Brain (organoid and tissue), 16 donors: ENCODE measurements at places on chromosomes 2 and 18.
A peak's percentile ranks its signal among the peaks of the same experiment; 100 is the strongest.

DNA sequence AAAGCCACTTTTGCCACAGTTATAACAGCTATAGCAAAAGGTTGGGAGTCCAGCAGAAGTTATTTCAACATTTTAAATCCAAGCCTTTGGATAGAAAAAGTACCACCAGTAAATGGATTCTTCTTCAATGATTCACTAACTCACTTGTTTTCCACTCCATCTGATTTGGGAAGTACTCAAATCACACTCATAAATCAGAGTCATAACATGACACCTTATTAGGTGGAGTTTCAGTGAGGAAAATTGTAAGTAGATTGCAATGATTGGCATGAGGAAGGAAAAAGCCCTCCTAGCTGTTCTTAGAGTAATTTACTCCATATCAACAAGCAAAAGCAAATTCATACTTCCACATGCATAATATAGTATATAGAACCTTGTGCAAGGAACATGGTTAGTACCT, 132.9 kb downstream of the NR4A2 start:
- no peak for DNase-seq

DNA sequence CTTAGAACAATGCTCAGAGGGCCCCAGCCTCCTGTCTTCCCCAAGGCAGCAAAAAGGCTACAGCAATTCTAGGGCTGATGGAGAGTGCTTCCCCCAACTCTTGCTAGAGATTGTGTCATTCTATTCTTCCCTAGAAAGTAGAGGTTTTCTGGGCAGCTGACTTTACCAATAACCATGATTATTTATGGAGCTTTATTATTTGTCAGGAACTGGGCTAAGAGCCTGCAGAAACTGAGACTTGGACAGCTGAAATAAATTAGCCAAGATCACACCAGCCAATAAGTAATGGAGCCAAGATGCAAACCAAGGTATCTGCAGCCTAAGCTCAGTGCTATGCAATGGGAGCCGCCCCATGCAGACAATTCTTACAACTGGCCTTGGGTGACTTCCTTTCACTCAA, 84.8 kb downstream of the CCBE1 start:
- no peak for DNase-seq

DNA sequence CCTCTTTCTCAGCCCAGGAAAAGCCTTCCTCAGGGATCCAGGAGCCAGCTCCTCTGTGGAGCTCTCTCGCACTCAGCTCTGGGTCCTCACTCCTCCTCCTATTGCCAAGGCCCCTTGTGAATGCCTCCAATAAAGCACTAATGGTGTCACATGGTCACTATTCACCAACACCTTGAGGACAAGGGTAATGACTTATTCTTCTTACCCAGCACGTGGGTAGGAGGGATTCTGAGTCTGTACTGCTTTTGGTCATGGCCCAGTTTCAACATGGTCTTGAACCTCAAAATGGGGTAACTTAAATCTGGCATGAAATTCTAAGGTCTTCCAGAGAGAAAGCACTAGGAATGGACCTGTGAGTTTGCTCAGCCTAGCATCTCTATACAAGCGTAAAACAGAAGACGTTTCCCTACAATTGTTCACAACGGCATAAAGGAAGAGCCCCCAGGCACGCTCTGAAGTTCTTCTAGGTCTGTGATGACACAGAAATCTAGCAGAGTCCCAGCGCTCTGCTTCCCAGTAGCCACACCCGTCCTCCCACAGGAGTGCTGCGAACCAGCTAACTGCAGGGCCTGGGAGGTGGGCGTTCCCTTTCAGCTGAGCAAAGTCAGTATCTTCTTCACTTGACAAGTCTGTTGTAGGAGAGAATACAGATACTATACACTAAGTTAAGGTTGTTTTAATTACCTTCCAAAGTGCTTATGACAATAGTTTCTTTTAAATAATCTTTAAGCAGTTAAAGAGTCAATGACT, 14.6 kb upstream of the KIDINS220 start:
- no peak for DNase-seq

DNA sequence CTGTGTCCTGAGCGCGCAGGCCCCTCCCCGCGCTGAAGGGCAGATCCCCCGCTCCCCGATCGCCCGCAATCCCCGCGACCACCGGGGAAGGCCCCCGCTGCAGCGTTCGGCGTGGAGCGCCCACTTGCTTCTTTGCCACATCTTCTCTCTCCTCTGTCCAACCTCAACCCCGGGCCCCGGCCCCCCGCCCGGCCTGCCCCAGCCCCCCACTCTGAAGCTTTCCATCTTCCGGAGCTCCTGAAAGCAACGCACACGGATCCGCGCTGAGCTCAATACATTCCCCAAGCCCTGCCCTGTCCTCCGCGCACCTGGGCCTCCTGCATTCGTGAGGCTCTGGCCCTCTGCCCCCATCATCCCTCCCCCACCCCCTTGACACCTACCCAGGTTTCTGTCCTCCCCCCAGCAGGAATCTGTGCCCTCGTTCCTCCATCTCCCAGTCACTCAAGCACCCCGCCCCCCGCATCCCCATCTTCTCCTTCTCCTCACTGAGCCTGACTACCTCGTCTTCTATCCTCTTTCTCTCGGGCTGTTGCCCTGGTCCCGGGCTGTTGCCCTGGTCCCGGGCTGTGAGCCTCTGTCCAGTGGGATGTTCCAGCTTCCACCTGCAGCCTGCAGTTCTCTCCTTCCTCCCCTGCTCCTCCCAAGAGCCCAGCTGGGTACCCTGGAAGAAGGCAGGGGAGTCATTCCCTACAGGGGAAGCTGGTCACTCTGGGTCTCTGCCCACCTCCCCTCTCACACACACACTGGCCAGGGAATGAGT, 7.8 kb downstream of the SPEG start:
- no peak for DNase-seq

DNA sequence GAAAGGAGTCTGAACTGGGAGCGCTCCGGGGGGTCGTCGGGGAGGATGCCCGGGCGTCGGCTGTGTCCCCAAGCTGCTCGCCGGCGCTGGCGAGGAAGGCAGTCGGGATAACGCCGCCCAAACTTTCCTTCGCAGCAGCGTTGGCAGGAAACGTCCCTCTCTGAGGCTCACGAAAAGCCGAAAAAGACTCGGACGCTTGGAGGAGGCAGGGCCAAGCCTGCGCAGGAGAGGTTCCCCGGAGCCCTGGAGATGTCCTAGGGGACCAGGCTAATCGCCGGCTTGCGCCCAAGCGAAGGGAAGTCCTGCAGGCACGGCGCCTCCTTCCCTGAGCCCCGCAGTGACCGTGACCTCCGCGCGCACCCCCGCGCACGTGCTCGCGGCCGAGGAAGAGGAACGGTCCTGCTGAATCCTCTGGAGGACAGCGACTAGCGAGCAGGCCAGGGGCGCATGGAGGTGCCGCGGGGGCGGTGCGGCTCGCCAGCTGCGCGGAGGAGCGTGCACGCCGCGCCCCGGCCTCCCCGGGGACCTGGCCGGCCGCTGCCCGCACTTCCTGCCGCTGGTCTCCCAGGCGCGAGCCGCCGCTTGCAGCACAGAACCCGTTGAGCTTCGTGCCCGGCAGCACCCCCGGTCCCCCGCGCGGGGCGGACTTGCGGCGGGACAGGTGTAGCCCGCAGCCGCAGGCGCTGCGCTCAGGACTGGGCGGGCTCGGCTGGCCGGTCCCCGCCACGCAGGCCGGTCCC, at the start of gene SH3RF3:
Gene SH3RF3 (plus strand): TSS at position 590 of the 740 bp plus-strand sequence.
- DNase-seq, result peak; percentile 55

DNA sequence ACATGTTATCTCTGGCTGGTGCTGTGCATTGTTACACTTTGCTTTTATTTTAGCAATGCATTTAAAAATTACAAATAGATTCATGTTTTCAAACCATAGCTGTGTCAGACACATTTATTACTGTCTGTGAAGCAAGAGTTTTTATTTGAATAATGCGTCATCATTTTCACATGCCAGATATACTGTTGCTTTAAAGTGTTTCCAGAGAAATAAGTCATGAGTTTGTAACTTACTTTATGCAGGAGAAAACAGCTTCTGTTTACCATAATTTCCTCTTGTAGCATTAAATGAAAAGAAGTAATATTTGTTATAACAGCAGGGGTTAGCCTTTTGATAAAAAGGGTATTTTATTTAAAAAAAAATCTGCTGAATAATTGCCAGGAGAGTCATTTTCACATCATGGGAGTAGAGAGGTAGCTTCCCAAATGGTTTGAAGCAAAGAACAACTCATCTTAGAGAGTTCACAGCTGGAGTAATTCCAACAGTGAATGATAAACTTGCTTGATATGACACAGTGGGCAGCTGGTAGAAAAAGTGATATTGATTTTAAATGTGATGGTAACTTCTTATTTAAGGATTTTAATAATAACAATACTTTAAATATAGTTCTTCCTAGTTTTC, 1274.5 kb upstream of the CRIM1 start:
- no peak for DNase-seq

DNA sequence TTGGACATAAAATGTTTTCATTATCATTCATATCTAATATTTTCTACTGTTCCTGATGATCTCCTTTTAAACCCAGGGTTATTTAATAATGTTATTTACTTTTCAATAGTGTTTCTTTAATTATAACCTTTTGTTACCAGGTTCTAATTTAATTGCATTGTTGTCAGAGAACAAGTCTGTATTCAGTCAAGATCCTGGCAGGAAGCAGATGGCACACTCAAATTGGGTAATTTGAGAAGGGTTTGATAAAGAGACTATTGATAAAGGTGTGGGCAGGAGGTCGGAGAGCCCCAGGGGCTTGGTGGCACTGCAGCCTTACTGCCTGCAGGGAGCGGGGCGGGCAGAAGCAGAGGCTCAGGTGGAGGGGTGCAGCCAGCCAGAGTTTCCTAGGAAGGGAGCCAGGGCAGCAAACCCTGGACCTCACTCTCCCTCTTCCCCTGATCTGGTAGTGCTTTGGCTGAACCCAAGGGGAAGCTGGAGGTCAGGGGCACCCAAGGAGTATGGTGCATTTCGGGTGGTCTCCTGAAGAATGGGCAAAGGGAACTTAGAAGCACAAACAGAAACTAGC, 2.3 kb upstream of the KIF1A start:
- DNase-seq, result no peak

GRCh38 chr18:22912835-22913234, 20.3 kb upstream of the RBBP8 start:
- DNase-seq, result no peak

- no peak for DNase-seq
Observed at GRCh38 chr18:56511996-56512395, 126.4 kb downstream of the TXNL1 start.

DNA sequence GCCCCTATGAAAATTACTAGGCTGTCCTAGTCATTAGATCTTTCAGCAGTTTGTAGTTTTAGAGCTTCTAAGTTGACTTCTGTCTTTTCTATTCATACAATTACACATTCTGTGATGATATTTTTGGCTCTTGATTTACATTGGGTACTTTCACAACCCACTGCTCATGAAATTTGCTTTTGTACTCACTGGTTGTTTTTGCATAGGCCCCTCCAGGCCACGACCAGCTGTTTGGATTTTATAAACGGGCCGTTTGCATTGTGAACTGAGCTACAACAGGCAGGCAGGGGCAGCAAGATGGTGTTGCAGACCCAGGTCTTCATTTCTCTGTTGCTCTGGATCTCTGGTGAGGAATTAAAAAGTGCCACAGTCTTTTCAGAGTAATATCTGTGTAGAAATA, 193.8 kb downstream of the RPIA start:
- DNase-seq, result no peak

DNA sequence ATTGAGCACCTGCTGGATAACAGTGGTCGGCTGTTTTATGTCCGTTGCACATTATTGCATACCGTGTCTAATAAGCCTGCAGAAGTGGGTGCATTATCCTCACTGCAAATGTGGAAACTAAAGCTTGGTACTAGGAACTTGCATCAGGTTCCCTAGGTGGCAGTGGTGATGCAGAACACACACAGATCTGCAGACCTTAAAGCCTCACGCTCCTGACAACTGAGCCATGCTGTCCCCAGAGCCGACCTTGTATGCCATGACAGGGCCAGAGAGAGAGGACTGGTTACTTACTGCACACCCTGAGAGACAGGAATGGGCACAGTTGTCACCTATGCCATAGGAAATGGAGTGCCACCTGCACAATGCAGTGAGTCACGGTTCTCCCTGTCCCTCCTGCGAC, 151.8 kb downstream of the SH3RF3 start:
- DNase-seq, result peak; percentile 49

GRCh38 chr2:232728785-232729184, 31.7 kb downstream of the GIGYF2 start:
- DNase-seq, result no peak

DNA sequence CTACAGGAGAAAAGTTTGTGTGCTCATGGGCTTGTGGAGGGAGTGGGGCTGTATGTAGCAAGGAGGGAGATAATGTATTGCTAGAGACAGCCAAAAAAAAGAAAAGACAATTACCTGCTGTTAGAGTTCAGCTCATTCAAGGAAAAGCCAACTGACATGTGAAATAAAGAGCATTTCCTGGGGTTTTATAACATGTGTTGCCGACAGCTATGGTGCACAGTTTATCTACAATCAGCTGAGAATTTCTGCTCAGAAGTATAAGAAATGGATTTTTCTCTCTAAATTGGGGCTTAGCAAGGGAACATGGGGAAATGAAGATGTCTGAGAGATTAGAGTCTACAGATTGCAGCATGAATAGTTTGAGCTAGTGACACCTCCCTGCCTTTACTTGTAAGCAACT, 674.1 kb downstream of the SUCLG1 start:
- DNase-seq, result peak; percentile 6

GRCh38 chr2:190670182-190670946, 21.5 kb downstream of the NAB1 start:
- DNase-seq, result no peak

DNA sequence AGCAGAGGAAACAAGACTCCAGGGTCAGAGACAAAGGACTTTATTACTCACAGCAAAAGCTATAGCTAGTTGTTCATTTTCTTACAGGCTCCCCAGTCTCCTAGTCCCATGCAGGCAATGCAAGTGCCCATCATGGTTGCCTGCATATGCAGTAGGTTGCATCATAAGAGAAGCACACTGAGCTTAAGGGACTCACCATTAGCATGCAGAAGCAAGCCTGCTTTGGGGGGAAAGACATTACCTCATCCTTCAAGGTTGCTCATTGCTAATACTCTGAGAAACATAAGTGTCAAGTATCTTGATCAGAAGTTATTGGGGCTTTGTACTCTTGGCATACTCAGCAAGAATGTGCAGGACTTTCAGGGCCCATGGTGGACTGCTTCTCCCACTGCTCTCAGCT, 114.6 kb upstream of the CCDC68 start:
- DNase-seq, result no peak

DNA sequence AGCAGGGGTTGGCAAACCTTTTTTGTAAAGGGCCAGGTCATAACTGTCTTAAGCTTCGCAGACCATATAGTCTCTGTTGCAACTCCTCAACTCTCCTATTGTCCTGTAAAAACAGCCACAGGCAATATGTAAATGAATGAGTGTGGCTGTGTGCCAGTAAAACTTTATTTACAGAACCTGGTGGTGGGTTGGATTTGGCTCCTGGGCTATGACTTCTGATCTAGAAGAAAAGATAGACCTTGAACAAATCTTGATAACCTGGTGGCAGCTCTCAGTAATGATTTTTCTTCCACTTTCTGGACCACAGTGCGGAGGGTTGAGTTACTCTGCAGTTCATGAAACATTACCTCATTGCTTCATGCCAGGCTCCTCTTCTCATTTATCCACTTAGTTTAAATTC, 139.3 kb downstream of the MYCN start:
- DNase-seq, result no peak
